Osteocyte (in vitro differentiated cells): ENCODE measurements at places on chromosomes 16 and 17. TPM values are rescaled to one million over a fixed set of nuclear protein-coding genes. Genes with fewer than 3 reads are reported as not detected.

DNA sequence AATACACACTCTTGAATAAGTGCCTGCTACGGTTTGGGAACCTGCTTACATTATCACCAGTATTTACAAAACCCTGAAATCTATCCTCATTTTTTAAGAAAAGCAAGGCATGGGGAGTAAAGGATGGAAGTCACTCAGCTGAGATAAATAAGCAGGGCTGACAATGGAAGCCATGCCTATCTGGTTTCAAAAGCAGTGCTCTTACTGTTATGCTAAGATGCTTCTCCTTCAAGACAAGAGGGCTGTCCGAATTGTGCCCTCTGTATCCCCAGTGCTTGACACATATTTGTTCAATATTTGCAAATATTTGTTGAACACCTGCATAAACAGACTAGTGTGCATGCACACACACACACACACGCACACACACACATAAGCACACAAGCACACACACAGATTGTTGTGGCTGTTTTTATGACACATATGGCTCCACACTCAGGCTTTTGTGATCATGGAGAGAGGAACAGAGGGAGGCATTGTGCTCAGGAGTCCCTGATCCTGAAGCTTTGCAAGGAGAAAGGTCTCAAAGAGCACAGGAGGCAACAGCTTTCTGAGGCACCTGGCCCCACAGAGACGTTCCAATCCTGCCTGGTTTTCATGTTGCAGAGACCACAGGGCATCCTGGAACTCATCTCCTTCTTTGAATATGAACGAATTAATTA lies 401.6 kb upstream of the CDH11 start:
- no peak for DNase-seq

Gene KRT28
- total RNA-seq, result not detected in 2 replicates

Gene BTBD17
- not detected in 2 replicates for total RNA-seq

GRCh38 chr16:4660454-4661007 lies 32.8 kb upstream of the NUDT16L1 start:
- DNase-seq, result no peak

GRCh38 chr16:62872339-62872738 lies 836.1 kb upstream of the CDH8 start:
- no peak for DNase-seq

Gene SLC9A5
- total RNA-seq, result 4.2 and 4.4 TPM in 2 replicates

Gene DNAAF8
- total RNA-seq, result 1.2 and 1.7 TPM in 2 replicates

Gene TLCD3A
- 23.7 and 27.3 TPM in 2 replicates for total RNA-seq

DNA sequence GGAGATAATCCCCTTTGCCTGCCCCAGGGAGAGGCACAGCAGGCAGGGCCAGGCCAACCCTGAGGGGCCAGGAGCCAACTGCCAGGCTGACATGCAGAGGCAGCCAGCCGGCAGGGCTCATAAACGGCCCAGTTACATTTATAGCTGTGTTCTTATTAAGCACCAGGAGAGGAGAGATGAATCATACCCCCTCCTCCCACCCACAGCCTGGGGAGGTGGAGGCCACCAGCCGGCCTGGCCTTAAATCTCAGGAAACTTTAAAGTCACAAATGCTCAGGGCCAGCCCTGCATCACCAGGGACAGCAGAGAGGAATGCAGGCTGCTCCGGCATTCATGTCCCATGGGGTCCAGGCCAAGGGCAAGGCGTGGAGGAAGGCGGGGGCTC lies 177.2 kb downstream of the TMEM132E start:
- no peak for DNase-seq

Gene ASPHD1
- total RNA-seq, result 1.0 and 1.2 TPM in 2 replicates

Gene HASPIN
- total RNA-seq, result 1.9 and 2.6 TPM in 2 replicates
